ENCODE measurements at places on chromosomes 4 and X. TPM values are rescaled to one million over a fixed set of nuclear protein-coding genes. Genes with fewer than 3 reads are reported as not detected.

- DNase-seq: no peak
These were observed 7.0 kb downstream of the PCDH10 start for GRCh38 chr4:133156096-133156495.

GRCh38 chr4:107279733-107280132, 243.6 kb upstream of the DKK2 start:
- DNase-seq: no peak

DNA sequence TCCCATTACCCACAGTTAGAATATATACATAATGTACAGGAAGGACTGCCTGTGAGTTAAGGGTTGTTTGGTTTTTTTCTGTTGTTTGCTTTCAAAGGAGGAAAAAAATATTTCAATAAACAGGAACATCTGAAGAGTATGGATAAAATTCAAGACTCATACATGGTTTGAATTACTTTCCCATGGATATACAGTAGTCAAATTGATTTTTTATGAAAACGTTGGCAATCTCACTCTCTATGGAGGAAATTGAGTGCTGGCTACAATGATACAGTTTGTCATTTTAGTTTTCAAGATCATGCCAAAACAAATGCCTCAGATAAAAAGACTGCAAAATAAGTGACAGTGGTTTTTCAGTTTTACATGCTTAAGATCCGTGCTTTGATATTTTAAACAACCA, 116.6 kb downstream of the SH3RF1 start:
- DNase-seq: no peak

DNA sequence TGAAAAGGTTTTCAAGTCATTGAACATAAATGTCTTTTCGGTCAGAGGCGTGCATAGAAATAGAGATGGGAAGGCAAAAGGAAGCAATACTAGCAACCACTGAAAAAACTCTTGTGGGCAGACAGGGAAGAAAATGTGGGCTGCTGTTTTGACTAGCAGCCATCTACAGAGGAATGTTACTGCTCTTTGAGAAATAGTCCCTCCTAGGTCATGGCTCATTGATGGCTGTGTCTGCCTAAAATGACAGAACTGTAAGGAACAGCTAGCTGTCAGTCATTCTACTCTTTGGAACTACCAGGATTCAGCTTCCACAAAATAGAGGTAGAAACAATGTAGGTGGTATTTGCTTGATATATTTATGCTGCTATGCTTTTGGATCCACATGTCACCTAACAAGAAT, 26.9 kb upstream of the TMPRSS11B start:
- DNase-seq: no peak

DNA sequence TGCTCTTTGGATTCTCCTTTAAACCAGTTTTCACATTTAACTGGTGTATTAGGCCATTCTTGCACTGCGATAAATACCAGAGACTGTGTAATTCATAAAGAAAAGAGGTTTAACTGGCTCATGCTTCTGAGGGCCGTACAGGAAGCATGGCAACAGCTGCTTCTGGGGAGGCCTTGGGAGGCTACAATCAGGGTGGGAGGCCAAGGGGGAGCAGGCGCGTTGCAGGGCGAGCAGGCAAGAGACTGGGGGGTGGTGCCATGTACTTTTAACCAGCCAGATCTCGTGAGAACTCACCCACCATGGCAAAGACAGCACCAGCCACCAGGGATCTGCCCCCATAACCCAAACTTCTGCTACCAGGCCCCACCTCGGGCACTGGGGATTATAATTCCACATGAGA, 38.1 kb downstream of the RNF212 start:
- DNase-seq: no peak

DNA sequence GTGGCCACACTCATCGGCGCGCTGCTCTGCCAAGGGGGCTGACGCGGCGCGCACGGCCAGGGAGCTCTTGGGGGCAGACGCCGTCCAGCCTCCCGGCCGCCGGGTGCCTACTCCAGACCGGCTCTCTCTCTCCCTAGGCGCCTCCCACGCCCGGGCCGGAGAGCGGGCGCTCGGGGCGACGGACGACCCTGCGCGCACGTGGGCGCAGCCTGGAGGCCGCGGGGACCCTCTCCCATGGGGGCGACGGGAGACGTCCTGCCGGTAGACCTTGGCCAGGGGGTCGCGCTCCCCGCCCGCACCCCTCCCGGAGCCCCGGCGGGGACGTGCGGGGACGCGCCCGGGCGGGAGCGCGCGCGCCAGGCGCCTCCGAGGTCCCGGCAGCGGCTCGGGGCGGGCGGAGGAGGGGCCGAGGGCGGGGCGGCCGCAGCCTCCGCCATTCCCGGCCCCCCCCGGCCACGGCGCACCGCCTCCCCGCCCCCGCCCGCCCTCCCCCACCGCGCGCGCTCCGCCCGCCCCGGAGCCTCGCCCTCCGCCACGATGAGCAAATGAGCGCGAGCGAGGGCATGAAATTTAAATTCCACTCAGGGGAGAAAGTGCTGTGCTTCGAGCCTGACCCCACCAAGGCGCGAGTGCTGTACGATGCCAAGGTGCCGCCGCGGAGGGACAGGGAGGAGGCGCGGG, at the start of gene MSL3:
MSL3 (plus strand) TSS at position 519 of the 681 bp plus-strand sequence; CDS start at position 546, 27 bp downstream.
- DNase-seq: no peak

The SPARCL1 gene
- not detected for polyA plus RNA-seq

DNA sequence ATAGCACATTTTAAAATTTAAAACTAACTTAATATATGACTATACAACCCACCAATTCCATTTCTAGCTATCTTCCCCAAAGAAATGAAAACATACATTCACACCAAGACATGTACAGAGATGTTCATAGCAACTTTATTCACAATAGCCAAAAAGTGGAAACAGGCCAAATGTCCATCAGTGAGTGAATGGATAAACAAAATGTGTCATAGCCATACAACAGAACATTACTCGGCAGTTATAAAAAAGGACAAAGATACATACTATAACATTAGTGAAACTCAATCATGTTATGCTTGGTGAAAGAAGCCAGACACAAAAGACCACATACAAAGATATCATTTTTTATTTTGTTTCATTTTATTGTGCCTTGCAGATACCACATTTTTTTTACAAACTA, 396.8 kb downstream of the PACRGL start:
- DNase-seq: no peak

The CXorf58 gene
- polyA plus RNA-seq: not detected

The SPATA18 gene
- 10.6 TPM for polyA plus RNA-seq

- no peak for DNase-seq
These were observed 362.0 kb upstream of the BOD1L1 start for GRCh38 chr4:13989501-13989900.

DNA sequence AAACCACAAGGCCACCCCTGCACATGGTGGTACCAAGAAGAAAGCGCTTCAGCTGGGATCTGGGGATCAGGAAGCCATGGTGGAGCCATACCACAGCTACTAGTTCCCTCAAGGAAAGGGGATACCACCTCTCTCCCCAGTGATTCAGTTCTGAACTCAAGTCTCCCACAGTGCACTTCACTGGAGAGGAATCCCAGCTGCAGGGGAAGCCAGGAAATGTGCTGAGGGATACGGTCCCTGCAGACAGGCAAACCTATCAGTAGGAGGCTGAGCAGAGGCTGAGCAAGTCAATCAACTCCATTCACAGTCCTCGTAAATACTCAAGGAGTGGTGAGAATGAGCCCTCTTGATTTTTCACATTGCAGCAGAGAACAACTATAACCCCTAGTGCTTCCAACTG, 11.0 kb downstream of the TMEM192 start:
- DNase-seq: no peak

DNA sequence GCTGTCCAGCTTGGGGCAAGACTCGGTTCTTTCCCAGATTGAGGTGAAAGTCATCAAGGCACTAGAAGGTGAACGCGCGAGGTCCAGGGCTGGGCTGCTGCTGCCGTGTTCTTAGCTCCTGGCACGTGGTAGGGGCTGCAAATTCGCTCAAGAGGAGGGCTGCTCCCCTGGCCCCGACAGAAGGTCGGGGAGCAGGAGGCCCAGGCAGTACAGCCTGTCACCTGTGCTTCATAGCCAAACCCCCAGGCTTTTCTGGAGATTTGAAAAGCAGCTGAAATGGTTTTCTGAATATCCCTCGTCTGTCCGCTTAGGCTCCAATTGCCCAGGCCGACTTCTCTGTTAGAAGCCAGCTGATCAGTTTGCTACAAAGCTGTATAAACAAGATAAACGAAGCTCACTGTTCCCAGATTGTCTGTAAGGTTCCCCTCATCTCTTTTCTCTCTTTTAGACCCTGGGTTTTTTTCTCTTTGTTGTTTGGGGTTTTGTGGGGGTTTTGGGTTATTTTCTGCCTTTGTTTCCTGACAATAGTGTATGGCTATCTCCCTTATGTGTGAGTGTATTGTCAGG, 60.0 kb upstream of the STX18 start:
- DNase-seq: no peak

The CXXC4 gene
- polyA plus RNA-seq: not detected

- DNase-seq: no peak
These were observed 222.4 kb downstream of the SHROOM3 start for GRCh38 chr4:76657443-76657842.

DNA sequence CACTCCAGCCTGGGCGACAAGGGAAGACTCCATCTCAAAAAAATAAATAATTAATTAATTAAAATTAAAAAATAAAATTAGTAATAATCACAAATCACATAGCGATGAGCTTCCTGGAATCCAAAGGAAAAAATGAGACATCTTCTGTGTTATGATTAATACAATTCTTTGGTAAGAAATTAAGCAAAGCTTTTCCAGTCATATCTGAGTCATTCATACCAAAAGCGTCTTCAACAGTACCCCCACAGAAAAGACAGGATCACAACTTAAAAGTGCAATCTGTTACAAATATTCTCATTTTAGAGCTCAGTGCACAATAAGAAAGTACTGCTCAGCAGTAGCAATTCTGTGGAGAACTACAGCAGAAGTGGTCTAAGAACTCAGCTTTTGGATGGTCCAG, 168.5 kb upstream of the MXRA5 start:
- DNase-seq: no peak

DNA sequence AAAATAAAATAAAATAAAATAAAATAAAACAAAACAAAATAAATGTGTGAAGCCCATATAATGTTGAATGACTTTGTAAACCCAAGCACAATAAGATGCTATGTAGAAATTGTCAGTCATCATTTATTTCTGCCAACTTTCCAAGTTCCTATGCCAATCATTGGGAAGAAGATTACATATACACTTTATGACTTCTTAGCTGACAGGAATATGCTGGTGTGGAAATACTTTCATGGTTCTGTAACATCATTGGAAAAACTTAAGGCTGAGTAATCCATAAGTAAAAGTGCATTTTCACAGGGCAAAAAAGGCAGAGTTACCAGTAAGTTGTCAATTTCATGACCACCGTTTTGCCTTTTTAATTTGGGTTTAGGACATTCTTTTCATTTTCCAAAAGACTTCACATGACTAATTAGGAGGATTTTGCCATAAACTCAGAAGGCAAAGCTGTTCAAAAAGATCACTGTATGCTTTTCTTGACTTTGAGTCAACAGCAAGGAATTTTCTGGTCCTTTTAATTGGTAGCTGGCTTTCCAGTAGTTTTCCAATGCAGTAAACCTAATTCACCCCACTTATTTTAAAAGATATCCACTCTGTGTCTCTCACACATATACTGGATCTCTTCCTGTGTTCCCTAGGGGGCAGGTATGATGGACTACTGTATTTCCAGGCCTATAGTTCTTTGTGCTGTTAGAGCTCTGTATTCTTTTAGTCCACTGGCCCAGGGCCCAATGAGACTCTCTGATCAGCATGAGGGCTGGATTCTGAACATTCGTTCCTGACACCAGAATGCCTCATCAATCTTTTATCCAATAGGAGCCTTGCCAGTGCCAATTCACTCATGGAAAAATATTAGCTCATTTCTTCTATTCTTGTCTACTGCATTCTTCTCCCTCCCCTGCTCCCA, 26.2 kb upstream of the SCRG1 start:
- DNase-seq: peak; percentile 31

- DNase-seq: peak; percentile 48
These were observed 5.8 kb downstream of the SRPX start for GRCh38 chrX:38214551-38215531.

DNA sequence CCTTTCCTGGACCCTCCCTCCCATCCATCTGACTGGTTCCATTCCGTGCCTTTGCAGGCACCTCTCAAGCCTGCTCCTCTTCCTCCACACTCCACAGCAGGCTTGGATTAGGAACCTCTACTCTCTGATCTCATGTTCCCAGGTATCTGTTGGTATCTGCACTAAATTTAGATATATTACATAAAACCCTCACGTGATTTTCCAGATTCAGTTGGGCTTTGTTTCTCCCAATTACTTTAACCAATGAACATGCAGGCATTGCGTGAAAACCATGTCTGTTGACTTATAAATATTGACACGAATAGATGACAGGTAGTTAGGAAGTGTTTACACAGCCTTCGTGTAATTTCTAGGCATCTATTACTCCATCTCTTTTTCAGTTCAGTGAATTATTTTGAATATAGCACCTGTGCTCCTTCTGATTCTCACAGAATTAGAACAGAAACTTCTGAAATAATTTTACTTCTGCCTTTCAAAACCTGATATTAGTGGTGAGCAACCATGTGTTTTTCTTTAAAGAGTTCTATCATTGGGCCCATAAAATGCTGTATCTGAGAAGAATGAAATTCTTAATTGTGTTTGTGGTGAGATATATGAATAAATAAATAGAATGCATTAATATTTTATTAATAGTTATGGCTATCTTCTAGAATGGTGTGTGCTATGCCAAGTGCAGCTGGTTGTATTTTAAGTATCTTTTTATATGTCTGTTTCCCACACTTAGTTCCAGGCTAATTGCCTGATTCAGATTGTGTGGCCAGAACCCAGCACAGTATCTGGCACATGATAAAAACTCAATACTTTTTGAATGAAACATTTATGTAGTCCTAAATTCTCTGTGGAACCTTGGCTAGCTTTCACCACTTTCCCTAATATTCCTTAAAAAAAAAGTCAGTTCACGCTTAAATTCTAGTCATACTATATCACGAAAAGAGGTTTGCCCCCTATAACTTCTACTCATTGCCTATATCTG, 304.8 kb downstream of the QDPR start:
- DNase-seq: no peak

- peak; percentile 42 for DNase-seq
These were observed at the start of gene CAMK2D for GRCh38 chr4:113761620-113762185. Gene CAMK2D, minus strand, starts transcription at chr4:113761738. Its CDS starts 670 bp downstream, at chr4:113761068.

The DUX4 gene
- not detected for polyA plus RNA-seq

GRCh38 chr4:140704964-140705363, 51.2 kb downstream of the TBC1D9 start:
- DNase-seq: no peak

The GLRB gene
- 4.8 TPM for polyA plus RNA-seq
